Type B pancreatic cell (in vitro differentiated cells): ENCODE measurements at places on chromosomes 3 and 15. TPM values are rescaled to one million over a fixed set of nuclear protein-coding genes. Genes with fewer than 3 reads are reported as not detected.

DNA sequence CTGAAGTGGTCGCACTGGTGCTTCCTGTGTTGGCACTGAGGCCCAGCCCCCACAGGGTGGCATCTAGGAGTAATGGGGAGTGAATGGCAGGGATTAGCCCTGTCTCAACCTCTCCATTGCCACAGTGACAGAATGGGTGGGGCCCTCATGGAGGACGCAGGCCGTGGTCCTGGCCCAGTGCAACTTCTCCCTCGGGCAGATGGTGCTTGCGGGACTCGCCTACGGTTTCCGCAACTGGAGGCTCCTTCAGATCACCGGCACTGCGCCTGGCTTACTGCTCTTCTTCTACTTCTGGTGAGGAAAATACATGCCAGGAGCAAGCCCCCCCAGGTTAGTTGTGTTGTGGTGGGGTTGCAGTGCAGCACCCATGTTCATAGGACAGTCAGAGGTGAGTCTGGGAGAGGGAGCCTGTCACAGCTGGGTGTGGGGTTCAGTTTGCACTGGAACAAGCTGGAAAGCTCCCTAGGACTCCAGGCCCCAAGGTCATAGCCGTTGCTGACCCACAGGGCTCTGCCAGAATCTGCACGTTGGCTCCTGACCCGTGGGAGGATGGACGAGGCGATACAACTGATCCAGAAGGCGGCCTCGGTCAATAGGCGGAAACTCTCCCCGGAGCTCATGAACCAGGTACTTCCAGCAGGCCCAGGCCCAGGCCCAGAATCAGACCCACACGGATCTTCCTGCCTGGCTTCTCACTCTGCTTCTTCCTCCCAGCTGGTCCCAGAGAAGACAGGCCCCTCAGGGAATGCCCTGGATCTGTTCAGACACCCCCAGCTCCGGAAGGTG is 7.0 kb upstream of the SLC22A14 start:
- DNase-seq: no peak

GRCh38 chr3:52754373-52754772 is 16.4 kb downstream of the NEK4 start:
- no peak for DNase-seq

The KCNAB1 gene
- 4.0 and 6.1 TPM in 2 replicates for total RNA-seq

DNA sequence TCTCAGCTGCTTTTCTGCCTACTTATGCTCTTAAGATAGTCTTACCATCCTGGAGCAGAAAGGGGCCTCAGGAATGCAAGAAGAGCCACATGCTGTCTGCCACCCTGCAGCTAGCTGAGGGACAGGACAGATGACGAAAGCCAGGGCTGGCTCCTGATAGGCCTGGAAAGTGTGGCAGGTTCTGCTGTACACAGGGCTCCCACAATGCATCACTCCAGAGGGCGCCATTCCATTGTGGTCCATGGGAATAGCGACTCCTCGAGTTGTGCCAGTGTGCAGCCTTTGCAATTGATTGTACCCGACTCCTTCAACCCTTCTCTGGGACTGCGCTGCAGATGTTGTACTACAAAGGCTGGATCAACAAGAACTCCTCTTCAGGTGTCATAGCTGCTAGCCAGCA is 11.2 kb downstream of the ACAN start:
- no peak for DNase-seq

DNA sequence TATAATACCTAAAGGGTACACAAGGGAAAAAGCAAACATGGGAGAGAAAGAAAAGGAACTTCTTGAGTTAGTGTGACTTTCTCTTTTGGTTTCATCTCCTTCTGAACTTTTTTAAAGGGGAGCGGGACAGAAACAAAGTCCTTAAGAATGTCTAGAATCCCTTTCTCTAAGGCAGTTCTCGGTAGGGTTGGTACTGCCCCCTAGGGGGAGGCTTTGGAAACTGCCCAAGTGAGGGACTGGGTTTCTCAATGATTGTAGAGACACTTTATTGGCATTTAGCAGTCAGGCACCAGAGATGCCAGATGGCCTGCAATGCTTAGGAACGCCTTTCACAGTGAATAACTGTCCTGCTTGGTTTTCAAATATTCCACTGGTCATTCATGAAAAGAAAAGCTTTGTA is 172.7 kb downstream of the WDR72 start:
- no peak for DNase-seq

The GP5 gene
- total RNA-seq: 0.10 TPM in 1 of 2 replicates, not detected in the other

DNA sequence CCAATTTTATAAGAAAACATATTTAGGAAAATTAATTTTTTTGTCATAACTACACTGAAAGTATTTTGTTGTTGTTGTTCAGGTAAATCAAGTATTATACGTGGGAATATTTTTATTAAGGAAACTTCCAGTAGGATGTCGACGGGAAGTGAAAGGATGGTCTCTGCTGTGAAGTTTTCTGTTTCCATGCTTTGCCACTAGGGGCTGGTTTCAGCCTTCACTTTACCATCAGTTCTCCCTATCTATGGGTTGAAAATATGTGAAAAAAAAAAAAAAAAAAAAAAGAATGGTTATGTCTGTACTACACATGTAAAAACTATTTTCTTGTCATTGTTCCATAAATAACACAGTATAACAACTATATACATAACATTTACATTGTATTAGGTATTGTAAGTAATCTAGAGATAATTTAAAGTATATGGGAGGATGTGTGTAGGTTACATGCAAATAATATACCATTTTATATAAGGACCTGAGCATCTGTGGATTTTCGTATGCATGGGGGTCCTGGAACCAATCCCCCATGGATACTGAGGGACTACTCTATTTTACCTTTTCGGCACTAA is 136.7 kb downstream of the SMAD6 start:
- no peak for DNase-seq

GRCh38 chr3:56976651-56977560 is 83.6 kb upstream of the SPATA12 start:
- DNase-seq: no peak

- peak; percentile 31 for DNase-seq
Measured at GRCh38 chr3:49600781-49601180, 46.5 kb downstream of the BSN start.

- DNase-seq: no peak
Measured at GRCh38 chr3:22353126-22353525, 602.1 kb upstream of the ZNF385D start.

GRCh38 chr15:61421938-61422337 is 192.8 kb upstream of the RORA start:
- DNase-seq: no peak

DNA sequence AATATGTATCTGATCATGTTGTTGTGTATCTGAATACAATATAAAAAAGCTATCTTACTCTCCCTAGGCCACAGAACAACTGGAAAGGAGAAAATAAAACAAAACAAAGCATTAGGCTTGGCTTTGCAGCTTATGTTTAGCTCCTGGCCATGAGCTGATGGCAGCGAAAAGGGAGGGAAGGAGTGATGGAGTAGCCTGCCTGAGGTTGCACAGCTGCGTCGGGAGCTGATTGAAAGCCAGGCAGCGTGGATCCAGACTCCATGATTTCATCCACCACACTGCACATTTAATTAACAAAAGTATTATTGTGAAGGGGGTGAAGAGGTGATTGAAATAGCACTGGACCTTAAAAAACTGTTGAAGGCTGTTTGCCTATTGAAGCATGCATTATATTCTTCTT is 212.2 kb downstream of the GABRG3 start:
- DNase-seq: no peak

The RETNLB gene
- 1.1 TPM in 1 of 2 replicates, not detected in the other for total RNA-seq

- DNase-seq: no peak
Measured at GRCh38 chr3:143132246-143132980, 12.8 kb downstream of the CHST2 start.

The TMEM40 gene
- total RNA-seq: 16.3 and 51.3 TPM in 2 replicates

The NME9 gene
- 0.40 and 3.7 TPM in 2 replicates for total RNA-seq

The KBTBD8 gene
- total RNA-seq: 4.8 and 5.6 TPM in 2 replicates

DNA sequence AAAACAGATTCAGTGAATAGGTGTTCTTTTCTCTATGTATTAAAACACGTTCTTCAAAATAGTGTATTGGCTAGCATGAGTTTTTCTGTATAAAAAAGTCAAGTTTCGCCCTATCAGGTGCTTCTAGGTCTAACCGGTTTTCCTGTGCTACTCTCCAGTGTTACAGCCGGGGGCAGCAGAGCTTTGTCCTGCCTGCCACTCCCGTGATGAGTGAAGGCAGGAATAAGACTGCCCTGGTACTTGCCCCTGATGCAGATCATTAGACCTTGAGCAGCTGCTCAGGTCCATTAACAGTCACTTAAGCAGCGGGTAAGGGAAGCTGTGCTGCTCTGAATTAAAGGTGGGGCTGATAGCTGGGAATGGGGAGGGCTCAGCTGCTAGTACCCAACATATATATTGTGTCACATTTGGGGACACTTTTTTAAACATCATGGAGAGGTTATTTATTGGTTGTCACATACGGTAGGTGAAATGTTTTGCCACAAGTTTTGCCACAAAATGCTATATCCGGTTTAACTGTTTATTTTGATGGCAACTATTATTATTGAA is 1.3 kb upstream of the UNC13C start:
- no peak for DNase-seq

GRCh38 chr15:74955017-74955416 is 1.6 kb downstream of the RPP25 start:
- DNase-seq: no peak

DNA sequence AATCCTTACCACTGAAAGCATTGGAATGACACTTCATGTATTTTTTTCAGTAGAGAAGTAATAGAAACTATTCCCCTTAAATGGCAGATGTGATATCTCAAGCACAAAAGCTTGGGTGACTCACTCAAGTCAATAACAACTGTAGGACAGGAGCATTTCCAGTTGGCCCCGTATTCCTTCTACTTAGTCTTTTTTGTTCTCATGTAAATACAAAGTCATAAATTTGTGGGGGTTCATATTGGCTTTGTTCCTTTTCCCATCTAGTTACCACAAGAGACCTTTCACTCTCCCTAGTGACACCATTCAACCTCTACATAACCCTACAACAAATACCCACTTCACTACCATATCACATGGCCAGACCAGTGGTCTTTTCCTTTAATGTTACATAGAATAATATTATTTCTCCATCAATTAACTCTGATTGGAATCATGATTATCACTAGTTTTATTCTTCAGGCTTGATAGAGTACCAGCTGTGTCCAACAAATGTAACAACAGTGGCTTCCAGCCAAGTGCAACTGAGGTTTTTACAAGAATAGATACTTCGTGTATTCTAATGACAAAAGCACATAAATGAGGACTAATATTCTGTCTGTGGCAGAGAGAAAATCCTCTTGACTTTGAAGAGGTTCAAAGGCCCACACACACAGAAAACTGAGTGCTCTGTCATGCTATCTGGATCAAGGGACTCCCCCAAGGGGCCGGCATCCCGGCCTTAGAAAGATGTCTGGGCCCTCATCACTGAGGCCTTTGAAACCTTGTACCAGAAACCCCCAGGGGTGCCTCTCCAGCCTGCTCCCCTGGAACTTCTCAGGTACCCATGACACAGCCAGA is 94.0 kb upstream of the THBS1 start:
- DNase-seq: no peak

The ANKRD63 gene
- total RNA-seq: 0.98 and 1.5 TPM in 2 replicates

- no peak for DNase-seq
Measured at GRCh38 chr3:145058483-145058882, 1086.9 kb downstream of the DIPK2A start.

- no peak for DNase-seq
Measured at GRCh38 chr3:32843510-32844321, 25.9 kb downstream of the TRIM71 start.

DNA sequence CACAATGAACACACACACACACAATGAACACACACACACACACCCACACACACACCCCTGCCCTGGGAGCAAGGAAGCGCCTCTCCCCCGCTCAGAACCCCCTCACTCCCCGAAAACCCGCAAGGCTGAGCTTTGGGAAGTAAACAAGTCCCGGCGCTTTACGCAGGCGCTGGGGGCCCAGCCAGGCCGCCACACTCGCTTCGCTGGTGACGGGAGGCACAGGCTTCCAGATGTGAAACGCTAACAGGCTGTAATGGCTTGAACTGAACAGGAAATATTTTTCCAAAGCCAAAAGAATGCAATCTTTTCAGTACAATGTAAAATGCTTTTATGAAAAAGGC is 122.7 kb upstream of the IGF1R start:
- no peak for DNase-seq

- no peak for DNase-seq
Measured at GRCh38 chr15:34942363-34942762, 27.2 kb downstream of the AQR start.

The CD96 gene
- total RNA-seq: not detected in 2 replicates

DNA sequence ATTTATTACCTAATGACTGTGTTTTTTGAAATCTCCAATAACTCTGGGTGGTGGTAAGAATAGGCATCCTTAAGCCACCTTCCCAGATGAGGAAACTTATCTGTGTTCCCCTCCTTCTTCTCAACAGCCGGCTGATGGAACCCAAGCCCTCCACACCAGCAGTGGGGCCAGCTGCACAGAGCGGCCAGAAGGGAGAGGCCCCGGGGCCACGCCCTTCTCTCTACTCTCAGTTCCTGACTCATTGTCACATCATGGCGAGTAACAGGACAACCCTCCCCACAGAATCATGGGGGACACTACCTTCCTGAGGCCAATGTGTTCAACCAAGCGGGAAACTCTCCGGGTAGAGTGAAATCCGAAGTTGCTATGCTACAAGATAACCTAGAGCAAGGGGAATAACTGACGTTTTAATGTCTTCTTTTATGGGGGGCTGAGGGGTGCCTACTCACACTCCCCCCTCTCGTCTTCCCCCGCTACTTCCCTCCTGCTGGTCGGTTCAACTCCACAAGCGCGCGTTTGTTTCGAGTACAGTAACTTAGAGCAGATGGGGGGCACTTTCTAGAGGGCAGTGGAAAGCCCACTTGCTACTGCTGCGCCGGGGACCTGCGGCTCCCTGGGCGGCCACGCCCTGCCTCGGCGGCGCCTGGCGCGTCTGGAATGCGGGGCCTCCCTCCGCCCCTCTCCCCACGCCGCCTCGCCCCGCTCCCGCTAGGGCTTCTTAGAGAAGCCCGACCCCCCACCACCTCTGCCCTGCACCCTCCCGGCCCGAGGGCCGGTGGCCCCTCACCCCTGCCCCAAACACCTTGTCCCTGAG is 621 bp downstream of the ANXA2 start:
- peak; percentile 79 for DNase-seq

The SLC25A26 gene
- 12.4 and 13.4 TPM in 2 replicates for total RNA-seq

- DNase-seq: no peak
Measured at GRCh38 chr3:47836986-47837385, 34.0 kb downstream of the DHX30 start.

The ZPLD1 gene
- total RNA-seq: 1.5 and 10.0 TPM in 2 replicates

DNA sequence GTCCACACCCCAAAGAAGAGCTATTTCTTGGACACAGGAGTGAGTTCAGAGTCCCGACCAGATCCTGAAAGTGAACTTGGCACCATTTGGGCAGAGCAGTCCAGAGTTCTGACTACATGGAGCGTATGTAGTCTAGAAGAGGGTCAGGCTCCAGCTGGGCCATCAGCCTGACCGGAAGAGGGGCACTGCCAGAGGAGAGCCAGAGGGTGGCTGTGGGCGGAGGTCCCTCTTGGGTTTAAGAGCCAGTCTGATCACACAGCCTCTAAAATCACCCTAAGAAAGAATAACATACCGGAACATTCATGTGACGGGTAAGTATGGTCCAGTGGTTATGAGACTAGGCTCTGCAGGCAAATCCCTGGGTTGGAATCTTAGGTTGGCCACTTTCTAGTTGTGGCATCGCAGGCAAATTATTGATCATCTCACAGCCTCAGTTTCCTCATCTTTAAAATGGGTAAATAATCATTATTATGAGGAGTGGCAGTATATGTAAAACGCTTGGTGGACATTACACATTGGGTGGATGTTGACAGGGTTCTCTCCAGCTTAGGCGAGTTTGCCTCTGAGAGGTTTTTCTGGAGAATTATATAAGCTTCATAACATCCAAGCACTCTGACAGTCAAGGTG is 2.1 kb upstream of the RAP2B start:
- DNase-seq: no peak

The SOX14 gene
- 0.29 and 0.62 TPM in 2 replicates for total RNA-seq
